CD4-positive, alpha-beta T cell treated with Interleukin-2 at 100 ng/mL for 4 hours (primary cell): ENCODE measurements at places on chromosomes 16 and 17.

DNA sequence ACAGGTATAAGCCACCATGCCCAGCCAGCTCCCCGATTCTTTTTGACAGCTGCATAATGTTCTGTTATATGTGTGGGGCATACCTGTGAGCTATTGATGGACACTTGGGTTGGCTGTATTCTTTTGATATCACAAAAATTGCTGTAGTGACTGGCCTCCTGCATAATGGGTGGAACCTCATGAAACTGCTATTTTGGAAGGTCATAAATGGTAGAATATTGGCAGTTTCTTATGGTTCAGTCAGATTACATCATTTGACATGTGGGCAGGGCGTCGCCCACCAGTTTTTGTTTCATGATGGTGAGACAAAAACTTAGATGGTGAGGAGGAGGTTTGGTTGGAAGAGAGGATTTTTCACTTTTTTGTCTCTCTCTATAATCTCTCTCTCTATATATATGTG, 26.7 kb upstream of the POLR3E start:
- no peak for DNase-seq

DNA sequence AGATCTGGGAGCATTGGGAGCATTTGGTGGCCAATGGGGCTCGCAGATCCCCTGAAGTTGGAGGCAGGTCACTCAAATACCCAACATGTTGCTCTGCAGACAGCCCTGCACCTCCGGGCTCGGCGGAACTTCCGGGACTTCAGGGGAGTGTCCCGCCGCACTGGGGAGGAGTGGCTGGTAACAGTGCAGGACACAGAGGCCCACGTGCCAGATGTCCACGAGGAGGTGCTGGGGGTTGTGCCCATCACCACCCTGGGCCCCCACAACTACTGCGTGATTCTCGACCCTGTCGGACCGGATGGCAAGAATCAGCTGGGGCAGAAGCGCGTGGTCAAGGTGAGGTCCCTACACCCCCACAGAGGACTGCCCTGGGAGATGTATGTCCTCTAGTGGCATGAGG, 16.4 kb downstream of the MVP start:
- DNase-seq = no peak

- no peak for DNase-seq
These were observed 7.8 kb downstream of the NUDT16L1 start for GRCh38 chr16:4700997-4701743.

DNA sequence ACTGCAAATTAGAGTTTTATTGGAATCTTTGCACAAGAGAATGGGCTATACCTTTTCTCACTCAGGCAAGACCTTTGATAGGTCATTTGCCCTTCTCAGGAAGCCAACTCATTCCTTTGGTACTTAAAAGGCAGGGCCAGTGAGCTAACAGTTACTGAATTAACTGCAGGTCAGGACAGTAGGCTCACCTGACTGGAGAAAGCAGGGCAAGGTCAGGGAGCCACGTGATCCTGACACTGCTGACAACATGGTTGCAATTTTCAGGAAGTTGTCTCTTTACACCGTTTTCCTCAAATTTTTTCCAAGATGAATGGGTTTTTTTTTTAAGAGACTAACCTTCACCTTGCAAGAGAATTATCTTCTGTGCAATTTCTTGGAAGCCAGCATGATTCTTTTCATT, 21.1 kb downstream of the CPSF4L start:
- no peak for DNase-seq

- DNase-seq = peak; percentile 75
These were observed 598 bp downstream of the INPP5K start for GRCh38 chr17:1515640-1516387.

DNA sequence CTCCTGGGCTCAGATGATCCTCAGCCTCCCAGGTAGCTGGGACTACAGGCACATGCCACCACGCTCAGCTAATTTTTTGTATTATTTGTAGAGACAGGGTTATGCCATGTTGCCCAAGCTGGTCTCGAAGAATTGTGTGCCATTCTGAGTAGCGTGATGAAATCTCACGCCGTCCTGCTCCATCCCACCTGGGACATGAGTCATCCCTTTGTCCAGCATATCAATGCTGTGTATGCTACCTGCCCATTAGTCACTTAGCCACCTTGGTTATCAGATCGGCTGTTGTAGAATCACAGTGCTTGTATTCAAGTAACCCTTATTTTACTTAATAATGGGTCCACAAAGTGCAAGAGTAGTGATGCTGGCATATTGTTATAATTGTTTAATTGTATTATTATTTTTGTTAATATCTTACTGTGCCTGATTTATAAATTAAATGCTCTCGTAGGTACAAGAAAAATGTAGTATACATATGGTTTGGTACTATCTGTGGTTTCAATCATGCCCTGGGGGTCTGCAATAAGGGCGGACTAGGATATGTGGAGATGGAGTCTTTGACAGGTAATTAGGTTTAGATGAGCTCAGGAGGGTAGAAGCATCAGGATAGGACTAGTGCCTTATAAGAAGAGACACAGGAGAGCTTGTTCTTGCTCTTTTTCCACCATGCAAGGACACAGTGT, 26.6 kb upstream of the SLC13A2 start:
- no peak for DNase-seq

DNA sequence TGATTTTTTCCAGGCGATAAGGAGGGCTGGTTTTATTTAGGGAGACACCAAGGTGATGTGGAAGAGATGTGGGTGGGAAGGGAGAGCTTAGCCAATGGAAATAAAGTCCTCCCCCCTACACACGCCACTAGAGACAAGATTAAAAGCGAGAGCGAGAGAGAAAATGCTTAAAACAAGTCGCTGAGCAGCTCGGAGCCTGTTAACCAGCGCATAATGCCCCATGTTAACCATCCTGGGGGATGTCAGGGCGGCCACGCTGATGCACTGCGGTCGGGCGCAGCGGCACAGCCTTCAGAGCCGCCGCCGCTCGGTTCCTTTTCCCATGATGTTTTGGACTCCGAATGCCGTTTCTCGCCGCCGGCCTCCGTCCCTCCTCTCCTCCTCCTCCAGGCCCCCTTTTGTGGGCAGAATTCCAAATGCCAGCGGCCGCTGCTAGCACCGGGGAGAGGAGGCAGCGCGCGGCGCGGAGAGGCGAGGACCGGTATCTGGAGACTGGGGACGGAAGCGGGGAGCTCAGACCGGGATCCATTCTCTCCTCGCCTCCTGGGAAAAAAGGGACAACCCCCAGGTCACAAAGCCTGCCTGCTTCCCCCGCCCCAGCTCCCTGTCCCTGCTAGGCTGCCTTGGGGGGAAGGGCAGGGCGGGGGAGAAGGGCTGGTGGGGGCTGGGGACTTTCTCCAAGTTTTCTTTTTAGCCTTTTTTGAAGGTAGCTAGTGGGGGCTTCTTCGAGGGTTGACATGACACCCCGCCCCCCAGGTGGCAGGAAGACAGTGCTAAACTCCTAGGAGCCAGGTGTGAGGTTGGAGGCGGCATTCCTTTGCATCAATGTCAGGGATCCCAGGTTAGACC, 98.1 kb upstream of the CCL2 start:
- no peak for DNase-seq

- DNase-seq = no peak
These were observed 5.1 kb downstream of the BAHCC1 start for GRCh38 chr17:81400154-81400977.

GRCh38 chr16:398561-399339, 1.8 kb downstream of the NME4 start:
- DNase-seq = no peak

DNA sequence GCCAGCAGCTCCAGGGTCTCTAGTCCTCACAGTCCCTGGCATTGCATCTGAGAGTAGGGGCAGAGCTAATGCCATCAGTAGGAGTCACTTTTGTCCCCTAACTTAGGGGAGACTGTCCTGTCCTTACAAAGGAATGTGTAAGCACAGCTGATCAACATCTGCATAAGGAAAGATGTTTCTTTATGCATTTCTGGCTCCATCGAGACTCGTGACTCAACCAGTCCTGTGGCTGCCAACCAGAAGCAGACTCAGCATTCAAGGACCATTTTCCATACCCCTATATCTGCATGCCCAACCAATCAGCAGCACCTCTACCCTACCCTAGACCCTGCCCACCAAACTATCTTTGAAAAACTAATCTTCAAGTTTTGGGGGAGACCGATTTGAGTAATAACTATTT, 8.2 kb upstream of the MPP2 start:
- DNase-seq = no peak

- no peak for DNase-seq
These were observed 85.3 kb upstream of the NSRP1 start for GRCh38 chr17:30031214-30031869.

DNA sequence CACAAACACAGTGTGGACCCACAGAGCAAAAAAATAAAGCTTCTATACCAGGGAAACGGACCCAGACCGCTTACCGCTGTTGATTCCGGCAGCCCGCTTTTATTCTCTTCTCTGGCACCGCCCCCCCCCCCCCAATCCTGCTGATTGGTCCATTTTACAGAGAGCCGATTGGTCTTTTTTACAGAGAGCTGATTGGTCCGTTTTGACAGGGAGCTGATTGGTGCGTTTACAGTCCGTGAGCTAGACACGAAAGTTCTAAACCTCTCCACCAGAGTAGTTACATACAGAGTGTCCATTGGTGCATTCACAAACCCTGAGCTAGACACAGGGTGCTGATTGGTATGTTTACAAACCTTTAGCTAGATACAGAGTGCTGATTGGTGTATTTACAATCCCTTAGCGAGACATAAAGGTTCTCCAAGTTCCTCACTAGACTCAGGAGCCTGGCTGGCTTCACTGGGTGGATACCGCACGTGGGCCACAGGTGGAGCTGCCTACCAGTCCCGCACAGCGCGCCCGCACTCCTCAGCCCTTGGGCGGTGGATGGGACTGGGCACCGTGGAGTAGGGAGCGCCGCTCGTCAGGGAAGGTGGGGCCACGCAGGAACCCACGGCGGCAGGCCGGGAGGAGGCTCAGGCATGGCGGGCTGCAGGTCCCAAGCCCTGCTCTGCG, 92.4 kb downstream of the HAPSTR1 start:
- DNase-seq = no peak

DNA sequence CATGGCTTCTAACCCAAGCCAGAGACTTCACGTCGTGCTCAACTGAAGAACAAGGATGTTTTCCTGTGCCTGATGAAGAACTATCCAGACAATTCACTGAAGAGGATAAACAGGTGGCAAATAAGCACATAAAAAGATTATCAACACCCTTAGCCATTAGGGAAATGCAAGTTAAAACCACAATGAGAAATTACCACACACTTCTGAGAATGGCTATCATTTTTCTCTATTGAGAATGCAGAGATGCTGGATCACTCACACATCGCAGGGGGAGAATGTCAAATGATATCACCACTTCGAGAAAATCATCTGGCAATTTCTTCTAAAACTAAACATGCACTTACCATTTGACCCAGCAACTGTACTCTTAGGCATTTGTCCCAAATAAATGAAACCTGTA, 162.8 kb downstream of the IRX3 start:
- no peak for DNase-seq

DNA sequence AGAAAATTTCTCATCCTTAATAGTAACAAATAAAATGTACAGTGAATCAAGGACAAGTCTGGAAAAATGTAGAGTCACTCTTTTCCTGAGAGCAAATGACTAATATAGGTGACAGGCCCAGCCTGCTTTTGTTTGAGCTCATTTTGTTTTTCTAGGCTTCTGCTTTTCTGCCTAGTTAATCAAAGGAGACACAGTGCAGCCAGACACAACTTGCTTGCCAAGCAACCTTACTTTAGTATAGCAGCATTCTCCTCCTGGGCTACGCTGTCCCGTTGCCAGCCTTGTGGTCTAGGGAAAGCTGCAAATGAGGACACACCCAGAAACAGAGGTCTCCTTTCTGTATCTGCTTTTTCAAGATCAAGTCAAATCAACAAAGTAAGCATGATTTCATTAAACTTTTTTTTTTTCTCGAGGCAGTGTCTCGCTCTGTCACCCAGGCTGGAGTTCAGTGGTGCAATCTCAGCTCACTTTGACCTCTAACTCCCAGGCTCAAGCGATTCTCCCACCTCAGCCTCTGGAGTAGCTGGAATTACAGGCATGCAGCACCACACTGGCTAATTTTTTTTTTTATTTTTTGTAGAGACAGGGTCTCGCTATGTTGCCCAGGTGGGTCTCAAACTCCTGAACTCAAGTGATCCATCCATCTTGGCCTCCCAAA, 17.2 kb downstream of the GINS3 start:
- DNase-seq = no peak

DNA sequence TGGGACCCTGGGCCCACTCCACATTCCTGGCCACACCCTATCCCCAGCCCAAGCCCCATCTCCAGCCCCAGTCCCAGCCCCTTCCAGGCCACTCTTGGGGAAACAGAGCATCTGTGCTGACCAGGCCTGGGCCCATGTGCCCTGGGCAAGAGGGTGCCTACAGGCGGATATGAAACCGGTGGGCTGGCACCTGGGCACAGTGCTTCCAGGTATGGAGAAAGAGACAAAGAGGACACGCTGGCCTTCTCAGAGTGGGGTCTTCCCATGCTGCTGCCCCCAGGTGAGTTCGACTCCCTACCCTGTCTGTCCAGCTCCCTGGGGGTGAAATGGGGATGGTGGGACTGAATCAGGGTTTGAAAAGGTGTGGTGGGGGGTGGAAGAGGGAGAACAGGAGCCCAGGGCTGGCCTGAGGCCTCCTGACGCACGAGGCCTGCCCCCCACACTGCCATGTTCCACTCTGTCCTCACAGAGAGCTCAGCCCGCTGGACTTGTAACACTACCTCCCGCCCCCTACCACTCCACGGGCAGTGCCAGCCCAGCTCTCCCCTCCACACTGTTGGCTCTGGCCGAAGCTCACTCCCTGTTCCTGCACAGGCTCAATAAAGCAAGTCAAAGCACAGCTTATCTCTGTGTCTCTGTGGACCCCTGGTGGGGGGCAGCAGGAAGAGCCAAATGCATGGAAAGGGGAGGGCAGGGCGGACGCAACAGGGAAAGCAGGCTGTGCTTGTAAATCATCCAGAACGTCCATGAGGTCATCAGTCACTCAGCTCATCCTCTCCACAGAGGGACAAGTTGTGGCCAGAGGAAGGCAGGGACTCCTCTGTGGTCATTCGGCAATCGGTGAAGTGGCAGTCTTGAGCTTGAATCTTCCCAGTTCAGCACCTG, 71.1 kb upstream of the TMEM97 start:
- DNase-seq = no peak

DNA sequence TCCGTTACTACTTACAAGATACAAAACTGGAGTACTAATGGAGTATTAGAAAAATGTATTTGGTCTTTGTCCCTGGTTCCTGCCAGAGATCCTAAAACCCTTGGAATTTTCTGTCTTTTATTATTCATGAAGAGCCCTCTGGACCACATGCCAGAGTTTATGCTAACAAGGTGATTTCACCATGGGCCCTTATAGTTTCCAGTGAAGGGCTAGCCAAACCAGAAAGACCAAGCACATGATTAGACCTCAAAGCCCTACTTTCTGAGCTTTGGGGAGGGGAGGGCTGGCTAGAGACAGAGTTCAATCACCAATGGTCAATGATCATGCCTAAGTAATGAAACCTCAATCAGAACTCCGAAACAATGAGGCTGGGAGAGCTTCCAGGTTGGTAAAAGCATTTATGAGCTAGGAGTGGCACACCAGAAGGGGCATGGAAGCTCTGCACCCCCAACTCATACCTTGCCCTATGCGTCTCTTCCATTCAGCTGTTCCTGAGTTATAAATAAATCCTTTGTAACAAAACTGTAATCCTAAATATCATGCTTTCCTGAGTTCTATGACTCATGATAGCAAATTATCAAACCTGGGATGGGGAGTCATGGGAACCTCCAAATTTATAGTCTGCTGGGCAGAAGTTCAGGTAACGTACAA, 10.4 kb downstream of the DCUN1D3 start:
- DNase-seq = no peak
